ENCODE measurements at places on chromosomes 6 and 20.

DNA sequence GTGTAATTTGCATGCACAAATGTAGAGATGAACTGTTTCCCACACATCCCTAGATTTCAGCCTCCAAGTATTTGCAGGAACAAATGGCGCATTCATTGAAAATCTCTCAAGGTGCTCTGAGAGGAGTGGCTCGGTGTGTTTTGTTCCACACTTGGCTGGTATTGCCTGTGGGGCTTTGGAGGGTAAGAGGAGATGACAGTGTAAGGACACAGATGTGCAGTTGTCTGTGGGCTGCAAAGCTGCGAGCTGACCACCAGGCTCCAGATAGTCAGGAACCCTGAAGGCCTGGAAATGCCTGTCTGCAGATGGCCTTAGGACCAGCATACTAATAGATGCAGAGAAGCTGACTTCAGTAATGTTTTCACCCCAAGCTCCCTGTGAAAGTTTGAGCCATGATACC lies 57.7 kb upstream of the PBOV1 start:
- no peak for DNase-seq

DNA sequence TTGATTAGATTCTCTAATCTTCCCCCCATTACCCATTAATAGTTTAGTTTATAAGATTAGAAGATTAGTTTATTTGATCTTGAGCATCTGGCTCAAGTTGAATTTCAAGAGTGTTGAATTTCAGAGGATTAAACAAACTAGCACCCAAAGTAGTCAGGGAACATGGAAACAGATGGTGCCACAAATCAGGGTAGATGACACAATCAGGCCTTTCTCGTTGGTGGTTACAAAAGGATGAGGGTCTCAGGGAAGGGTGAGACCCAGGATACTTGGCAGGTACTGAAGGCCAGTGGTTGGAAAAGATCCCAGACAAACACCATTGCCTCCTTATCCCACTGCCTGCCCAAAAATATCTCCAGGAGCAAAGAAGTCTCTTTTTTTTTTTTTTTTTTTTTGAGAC lies 29.5 kb upstream of the ADGRF1 start:
- DNase-seq = no peak

- DNase-seq = no peak
Measured at GRCh38 chr6:13241364-13241763, 87.0 kb downstream of the TBC1D7 start.

DNA sequence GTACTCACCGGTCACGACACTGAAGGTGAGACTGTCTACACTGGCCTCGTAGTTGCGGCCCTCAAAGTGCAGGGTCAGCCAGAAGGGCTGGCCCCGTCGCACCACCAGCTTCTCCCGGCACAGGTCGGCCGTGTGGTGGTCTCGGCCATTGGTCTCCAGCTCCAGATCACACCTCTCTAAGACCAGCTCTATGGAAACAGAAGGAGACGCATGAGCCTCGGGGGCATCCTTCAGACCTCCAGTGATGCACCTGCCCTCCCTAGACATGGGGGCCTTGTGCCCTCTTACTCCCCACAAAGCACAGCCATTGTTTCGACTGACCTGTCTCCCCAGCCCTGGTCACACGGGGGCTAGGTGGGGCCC lies 3.7 kb downstream of the TGM2 start:
- no peak for DNase-seq
